ENCODE measurements at places on chromosomes 2 and 18.

- DNase-seq: no peak
Observed at GRCh38 chr2:25453199-25453905, 111.6 kb upstream of the DNMT3A start.

DNA sequence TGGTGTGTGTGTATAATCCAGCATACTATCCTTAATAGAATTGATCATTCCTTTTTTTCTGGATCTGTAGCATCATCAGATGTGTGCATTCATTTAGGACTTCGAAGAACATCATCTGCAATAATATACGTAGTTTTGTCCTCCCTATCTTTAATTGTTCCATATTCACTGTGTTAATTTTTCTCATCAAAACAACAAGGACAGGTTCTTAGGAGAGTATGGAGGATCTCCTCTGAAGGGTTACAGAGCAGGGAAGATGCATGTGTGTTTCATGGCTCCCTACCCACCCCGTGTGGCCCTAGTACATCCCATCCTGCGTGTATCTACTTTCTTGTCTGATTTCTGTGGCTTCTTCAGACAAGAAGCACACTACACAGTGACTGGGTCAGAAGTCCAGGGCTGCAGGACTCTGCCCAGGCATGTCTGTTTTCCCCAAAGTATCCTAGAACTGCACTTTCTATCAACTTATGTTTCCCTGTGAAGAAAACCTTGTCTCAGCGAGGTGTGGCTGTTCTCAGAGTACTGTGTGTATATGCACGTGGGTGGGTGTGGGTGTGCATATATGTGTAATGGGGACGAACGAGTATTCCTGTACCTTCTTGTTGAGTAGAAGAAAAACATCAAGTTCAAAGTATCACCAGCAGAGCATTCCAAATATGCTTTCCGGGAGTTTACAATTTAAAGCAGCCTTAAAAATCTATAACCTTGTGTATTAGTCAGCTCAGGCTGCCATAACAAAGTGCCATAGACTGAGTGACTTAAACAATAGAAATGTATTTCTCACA is 220.4 kb upstream of the FOSL2 start:
- DNase-seq: no peak

DNA sequence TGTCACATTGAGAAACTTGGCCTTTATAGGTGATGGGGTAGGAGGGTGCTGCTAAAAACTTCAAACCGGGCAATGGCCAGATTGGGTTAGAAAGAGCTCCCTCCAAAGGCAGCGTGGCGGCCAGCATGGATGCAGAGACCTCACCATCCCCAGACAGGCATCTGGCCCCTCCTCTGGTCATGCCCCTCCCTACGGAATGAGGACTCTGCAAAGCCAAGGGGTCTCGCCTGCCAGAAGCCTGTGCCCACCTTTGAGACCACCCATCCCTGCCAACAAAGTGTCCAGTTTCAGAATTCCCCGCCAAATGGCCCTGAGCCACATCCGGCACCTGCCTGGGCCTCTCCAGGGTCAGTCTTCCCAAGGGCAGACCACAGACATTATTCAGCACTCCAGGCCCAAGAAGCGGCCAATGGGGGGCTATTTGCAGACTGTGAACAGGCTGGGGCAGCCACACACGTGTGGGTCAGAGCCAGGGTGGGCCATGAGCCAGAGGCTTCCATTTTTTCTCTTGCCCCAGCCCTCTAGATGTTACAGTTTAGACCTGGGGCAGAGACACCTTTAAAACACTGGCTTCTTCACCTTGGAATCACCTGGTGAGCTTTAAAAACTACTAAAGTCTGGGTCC is 4.2 kb upstream of the ATP6V1B1 start:
- DNase-seq: no peak

GRCh38 chr18:61893309-61893970 is 633 bp upstream of the RNF152 start:
- DNase-seq: peak; percentile 84

- no peak for DNase-seq
Observed at GRCh38 chr18:7390731-7391492, 160.0 kb downstream of the LRRC30 start.

- DNase-seq: no peak
Observed at GRCh38 chr2:182043021-182043420, 57.4 kb downstream of the PPP1R1C start.

DNA sequence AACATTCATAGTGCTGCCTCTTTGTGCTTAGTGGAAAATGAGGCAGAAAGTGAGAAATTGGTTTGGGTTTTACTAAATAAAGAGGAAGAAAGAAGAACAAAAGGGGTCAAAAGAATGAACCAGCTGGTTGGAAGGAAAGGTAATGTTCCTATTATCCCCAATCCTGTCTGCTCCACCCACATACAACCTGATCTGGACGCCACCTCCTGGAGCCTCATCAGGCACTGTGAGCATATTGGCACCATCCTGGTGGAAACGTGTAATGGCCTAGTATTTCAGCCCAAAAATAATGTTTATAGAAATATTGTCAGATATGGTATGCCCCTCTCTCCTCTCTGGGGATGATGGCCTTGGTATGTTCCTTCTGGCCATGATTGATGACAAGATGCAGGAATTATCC is 35.6 kb upstream of the ASNSD1 start:
- DNase-seq: no peak

DNA sequence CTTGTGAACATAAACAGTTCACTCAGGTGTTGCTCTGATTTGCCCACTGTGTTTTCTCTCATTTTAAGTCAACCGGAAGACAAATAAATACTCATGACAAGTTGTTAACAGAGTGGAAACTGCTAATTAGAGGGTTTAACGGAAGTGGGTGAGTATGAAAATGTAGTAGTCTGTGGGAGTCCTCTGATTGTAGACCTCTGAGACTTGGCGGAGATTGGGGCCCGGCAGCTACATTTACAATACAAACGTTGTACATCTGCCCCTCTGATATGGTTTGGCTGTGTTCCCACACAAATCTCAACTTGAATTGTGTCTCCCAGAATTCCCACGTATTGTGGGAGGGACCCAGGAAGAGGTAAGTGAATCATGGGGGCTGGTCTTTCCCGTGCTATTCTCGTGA is 107.3 kb upstream of the FAM98A start:
- peak; percentile 2 for DNase-seq

DNA sequence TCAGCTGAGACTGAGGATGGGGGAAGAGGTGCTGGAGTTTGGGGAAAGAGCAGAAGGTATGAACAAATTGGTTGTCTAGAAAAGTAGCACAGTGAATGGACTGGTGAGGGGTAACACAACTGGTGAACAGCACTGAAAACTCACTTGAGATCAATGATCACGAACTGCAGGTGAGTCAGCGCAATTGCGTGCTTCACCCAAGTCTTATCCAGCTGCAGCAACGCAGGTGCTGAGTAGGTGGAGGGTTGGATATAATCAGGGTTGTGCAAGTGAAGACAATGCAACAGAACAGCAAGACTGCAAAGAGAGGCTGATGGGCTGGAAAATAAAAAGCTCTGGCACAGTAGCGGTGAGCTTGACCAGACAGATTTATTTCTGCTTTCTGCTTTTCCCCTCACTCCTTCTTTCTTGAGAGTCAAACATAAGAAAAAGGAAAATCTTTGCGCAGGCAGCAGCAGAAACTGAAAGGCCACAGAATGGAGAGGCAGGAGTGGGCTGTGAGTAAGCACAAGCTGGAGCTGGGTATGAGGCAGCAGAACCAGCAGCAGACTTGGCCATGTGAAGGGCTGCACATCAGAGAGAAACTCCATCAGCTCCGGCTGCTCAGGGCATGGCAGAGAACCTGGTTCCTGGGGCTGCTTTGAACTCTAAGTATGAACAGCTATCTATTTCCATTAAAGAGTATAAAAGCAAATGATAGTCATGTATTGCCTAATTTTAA is 99.4 kb upstream of the ARL5A start:
- no peak for DNase-seq

DNA sequence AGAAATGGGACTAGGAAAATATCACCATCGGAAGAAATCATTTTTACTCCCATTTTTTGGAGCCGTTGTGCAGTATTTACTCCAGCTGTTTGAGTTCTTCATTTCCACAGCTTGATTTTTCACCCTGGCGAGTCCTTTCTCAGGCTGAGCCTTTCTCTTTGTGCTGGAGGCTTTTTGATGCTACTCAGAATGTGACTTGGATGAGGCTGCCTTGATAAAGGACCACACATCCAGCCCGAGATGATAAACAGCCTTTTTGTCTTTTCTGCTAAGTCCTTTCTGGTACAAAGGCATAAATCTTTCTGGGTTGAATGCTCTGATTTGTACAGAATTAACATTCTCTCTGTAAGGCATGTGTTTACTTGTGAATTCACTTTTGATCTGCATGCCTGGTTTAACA is 17.6 kb upstream of the CTDP1 start:
- DNase-seq: no peak

GRCh38 chr2:96546321-96546720 is 9.8 kb downstream of the ARID5A start:
- no peak for DNase-seq

- no peak for DNase-seq
Observed at GRCh38 chr18:43570593-43570992, 293.3 kb upstream of the SYT4 start.

GRCh38 chr2:17373741-17374140 is 144.5 kb downstream of the RAD51AP2 start:
- DNase-seq: no peak

- no peak for DNase-seq
Observed at GRCh38 chr18:48197819-48198218, 211.4 kb downstream of the ZBTB7C start.

- no peak for DNase-seq
Observed at GRCh38 chr2:216234106-216234505, 125.0 kb downstream of the XRCC5 start.
